ENCODE measurements at places on chromosomes 2 and 18. TPM values are rescaled to one million over a fixed set of nuclear protein-coding genes. Genes with fewer than 3 reads are reported as not detected.

The PSTPIP2 gene
- total RNA-seq, result 29.2 TPM

DNA sequence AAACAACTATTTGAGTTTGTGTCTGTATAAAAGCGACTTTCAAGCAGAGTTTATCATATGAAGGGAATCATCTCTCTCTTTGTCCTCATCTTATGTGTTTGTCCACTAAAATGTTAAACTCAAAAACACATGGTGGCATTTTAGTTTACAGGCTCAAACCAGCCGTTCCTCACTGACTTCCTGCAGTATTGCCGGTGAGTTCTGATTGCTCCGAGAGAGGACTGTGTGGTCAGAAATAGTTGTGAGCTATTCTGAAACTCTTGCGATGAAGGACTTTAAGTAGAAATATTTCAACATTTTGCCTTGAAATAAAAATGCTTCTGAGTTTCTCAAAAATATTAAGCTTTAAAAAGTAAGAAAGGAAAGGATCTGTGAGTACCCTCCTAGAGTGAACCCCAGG is 163.2 kb upstream of the CAVIN2 start:
- peaks cover 12% of the 10 kb centered on the region for H3K27me3 ChIP-seq
- H3K36me3 ChIP-seq, result no peaks in the 10 kb centered on the region
- H3K4me3 ChIP-seq, result no peak overlapping the region
- DNase-seq, result no peak

DNA sequence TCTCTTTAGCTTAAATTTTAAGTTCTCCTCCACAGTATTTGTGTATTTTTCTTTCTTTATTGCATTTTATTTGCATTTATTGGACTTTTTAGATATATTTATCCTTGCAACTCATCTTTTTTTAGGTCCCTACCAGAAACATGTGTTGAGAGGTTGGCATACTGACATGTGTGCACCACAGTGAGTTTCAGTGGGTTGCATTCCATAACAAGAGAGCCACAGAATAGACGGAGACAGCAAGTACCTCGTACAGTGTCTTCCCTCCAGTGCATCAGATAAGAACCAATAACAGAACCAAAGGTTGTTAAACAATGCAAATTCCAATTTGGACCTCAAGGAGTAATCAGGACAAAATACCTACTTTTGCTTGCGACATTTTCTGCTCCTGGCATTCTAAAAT is 111.9 kb downstream of the DNAH7 start:
- peaks cover 3% of the 10 kb centered on the region for H3K27me3 ChIP-seq
- no peak overlapping the region for H3K27ac ChIP-seq
- H3K36me3 ChIP-seq, result no peaks in the 10 kb centered on the region
- no peak overlapping the region for H3K4me3 ChIP-seq
- no peaks in the 10 kb centered on the region for H3K4me1 ChIP-seq

DNA sequence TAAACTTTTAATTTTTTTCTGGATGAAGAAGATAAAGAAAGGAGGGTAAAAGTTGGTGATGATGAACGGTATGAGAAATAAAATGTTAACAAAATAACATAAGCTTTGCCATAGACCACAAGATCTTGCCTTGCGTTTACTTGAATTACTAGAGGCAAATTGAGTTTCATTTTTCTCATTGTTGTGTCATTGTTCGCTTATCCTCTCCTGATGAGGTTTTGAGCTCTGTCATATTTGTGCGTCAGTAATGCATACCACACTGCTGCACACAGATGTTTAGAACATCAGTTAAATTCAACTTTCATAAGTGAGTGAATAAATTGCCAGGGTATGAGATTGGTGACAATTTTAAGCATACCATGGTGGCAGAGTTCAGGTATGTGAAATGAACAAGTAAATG is 843.6 kb downstream of the SUCLG1 start:
- DNase-seq, result no peak
- H3K27me3 ChIP-seq, result no peaks in the 10 kb centered on the region
- no peak overlapping the region for H3K27ac ChIP-seq

GRCh38 chr2:20626698-20627513 is 24.0 kb downstream of the HS1BP3 start:
- no peak overlapping the region for H3K4me3 ChIP-seq
- H3K27ac ChIP-seq, result no peak overlapping the region
- DNase-seq, result no peak
- H3K4me1 ChIP-seq, result no peaks in the 10 kb centered on the region
- no peaks in the 10 kb centered on the region for H3K27me3 ChIP-seq

DNA sequence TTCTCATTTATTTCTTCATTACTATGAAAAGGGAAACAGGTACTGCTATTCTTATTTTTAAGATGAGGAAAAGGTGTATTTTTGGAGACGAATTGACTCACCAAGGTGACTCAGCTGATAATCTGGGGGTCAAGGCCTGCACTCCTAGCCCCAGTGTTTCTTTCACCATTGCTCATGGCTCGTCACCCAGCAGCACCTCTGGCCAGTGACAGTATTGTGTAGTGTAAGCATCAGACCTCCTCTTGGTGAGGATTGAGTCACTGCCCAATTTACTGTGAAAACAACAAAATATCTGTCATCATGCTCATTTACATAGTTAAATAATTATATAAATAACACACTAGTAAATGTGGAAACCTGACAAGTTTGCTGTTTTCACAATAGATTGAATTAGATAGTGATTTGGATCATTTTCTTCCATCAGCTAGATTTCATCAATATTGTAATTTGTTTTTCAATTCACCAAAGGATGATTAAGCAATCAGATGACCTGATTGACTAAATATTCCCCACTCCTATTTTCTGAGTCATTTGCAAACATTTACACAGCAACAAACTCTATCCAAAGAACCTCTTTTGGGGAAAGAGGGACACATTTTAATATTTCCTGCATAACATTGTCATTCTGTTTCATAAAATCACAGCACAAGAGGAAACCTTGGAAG is 492.8 kb upstream of the RAB12 start:
- H3K4me1 ChIP-seq, result no peaks in the 10 kb centered on the region
- no peak overlapping the region for H3K27ac ChIP-seq
- no peak for DNase-seq
- no peaks in the 10 kb centered on the region for H3K27me3 ChIP-seq

Data from activated CD4-positive, alpha-beta T cell treated with anti-CD3 and anti-CD28 coated beads, Interleukin-2, amount 10 ng/mL, durations not matched to agents 24 days and 14 days (primary cell).